ENCODE measurements at places on chromosomes 6 and 20. TPM values are rescaled to one million over a fixed set of nuclear protein-coding genes. Genes with fewer than 3 reads are reported as not detected.

SLC44A4 gene
- total RNA-seq = 332 TPM

BTN1A1 gene
- total RNA-seq = 0.23 TPM

OR10C1 gene
- not detected for total RNA-seq

CCM2L gene
- 5.7 TPM for total RNA-seq

FAM50B gene
- total RNA-seq = 14.2 TPM

NR2E1 gene
- not detected for total RNA-seq

PHACTR3 gene
- 0.34 TPM for total RNA-seq

PBOV1 gene
- total RNA-seq = not detected

COL21A1 gene
- total RNA-seq = 13.3 TPM

ANKRD66 gene
- total RNA-seq = not detected

RCAN2 gene
- 12.3 TPM for total RNA-seq

UBE2C gene
- 10.9 TPM for total RNA-seq

VARS2 gene
- 27.0 TPM for total RNA-seq

CCN6 gene
- 0.62 TPM for total RNA-seq

DNAH8 gene
- total RNA-seq = 3.6 TPM

FAM83B gene
- total RNA-seq = 4.0 TPM

FAXC gene
- 14.7 TPM for total RNA-seq

IL20RA gene
- total RNA-seq = 19.9 TPM

IL22RA2 gene
- total RNA-seq = not detected

HLA-DMB gene
- total RNA-seq = 15.2 TPM

GSTA3 gene
- not detected for total RNA-seq

Data from prostate gland (tissue), 2 donors.